ENCODE measurements at places on chromosomes 16 and 17.

- DNase-seq = no peak
Observed at GRCh38 chr16:73058616-73059409, 10.9 kb upstream of the ZFHX3 start.

DNA sequence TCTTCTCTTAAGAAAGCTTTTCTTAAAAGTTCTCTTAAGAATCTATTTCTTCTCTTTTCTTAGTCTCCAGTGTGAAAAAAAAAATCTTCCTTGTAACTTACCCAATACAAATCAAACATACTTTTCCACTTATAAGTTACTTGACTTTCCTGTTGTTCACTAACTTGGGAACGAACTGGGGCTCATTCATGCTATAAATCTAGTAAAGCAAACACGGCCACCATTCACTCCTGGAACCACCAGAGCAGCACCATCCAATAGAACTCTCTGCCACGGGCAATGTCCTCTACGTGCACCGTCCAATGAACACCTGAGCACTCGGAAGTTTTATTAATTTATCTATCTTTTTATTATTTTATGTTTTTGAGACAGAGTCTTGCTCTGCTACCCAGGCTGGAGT is 20.8 kb downstream of the SRP68 start:
- no peak for DNase-seq

DNA sequence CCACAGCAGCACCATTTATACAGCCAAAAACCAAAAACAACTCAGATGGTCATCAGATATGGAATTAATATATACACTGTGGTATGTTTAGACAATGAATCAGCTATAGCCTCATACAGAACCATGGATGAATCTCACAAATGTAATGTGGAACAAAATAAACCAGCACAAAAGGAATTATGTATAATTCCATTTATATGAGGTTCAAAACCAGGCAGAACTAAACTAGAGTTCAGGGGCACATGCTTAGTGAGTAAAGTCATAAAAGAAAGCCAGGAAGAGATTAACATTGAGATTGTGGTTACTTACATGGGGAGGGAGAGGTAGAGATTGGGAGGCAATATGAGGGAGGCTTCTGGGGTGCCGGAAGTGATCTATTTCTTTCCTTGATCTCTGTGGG is 231.1 kb downstream of the COPRS start:
- DNase-seq = no peak

GRCh38 chr17:80795754-80796153 is 195.9 kb upstream of the CHMP6 start:
- DNase-seq = no peak

DNA sequence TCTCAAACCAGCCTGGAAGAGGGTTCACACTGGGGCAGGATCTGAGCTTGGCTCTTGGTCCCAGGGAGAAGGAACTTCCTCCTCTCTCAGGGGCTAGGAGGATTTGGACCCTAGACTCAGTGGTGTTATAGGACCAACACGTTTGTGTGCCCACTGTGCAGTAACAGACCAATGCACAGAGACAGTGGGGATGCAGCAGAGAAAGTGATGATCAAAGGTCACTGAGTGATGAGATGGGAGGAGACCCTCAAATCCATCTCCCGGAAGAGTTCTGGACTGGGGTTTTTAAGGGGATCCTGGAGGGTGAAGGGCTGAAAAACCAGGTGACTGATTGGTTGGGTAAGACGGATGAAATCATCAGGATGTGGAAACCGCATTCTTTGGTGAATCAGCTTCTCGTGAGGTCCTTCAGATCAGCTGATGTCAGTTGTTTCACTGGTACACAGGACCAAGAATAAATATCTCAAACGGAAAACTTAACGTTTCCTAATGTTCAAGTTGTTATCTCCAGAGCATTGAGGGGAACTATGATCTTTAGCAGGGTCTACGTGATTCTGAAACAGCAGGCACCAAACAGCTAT is 3.3 kb upstream of the VAC14 start:
- DNase-seq = no peak

DNA sequence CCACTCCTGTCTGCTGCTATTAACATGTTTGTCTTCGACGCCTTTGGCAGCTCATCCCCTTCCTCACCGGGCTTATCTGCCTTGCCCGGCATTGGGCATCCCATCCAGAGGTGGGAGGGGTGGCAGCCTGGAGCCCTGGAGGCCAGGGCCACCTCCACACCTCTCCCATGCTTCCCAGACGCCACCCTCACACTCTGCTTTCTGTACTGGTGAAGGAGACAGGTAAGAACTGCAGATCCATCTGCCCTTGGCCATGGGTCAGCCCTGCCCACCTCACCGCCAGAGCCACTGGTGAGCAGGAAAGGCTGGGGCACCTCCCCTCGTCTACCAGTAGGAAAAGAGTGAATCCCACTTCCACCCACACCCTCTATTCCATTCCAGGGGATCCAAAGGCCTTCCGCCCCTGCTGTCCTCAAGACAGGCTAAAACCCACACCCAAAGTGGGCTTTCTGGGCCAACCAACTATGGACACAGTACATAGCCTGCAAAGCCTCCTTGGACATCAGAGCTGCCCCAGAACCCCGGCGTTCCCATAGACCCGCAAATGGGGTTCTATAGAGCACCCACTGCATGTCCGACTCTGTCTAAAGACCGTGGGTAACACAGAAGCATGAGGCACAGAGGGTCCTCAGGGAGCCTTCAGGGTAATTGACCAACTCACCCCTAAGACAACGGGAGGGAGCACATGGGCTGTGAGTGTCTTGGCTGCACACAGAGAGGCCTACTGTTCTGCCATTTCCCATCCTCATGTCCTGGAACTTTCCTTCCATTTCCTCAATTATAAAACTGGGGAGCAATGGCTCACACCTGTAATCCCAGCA is 23.4 kb upstream of the RBFOX3 start:
- DNase-seq = no peak

DNA sequence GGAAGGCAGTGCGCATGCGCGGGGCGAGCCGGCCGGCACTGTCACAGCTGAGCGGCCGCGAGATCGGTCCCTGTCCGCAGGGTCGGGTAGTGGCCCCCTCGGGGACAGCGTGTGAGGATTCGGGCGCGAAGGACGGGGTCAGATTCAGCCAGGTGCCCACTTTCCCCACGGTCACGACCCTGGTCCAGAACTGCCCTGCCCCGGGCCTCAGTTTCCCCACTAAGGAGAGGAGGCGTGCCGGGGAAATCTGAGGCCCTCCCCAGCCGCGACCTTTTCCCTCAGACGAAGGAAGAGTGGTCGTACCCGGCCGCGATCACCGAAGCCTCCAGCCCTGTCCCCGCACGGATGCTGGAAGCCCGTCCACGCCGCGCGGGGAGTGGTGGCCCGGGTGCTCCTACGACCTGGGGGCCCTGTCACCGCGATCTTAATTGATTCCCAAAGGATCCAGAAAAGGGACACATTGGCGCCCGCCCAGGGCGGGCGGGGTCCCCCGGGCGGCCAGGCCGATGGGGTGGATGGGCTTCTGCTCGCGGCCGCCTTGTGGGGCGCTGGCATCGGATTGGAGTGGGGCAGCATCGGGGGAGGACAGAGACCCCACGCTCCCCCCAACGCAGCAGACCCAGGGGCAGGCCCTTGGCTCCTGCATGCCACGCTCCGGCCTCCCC is 57.7 kb downstream of the SRL start:
- DNase-seq = no peak

DNA sequence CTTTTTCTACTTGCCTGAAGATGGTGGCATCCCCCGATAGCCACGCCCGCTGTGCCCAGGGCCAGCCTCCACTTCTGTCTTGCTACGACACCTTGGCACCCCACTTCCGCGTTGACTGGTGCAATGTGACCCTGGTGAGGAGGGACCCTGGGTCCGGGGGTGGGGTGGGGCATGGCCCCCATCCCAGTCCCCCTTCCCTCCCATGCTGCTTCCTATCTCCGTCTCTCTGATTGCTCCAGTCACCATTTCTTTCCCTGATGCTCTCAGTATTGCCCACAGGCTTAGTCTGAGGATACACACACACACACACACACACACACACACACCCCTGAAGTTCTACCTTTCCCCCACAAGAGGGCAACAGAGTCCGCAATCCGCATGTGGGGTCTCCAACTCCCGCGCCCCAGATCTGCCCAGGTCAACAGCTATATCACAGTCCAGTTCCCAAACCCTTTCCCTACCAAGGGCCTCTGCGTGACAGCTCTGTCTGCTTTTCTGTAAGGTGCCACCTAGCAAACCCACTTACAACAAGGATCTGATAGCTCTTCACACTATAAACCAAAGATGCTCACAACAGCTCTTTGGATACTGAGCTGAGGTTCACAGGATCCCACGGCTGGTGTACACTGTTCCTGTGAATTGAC is 3.4 kb downstream of the SGCA start:
- peak; percentile 39 for DNase-seq

GRCh38 chr17:63634816-63635215 is 12.6 kb downstream of the MAP3K3 start:
- DNase-seq = no peak

DNA sequence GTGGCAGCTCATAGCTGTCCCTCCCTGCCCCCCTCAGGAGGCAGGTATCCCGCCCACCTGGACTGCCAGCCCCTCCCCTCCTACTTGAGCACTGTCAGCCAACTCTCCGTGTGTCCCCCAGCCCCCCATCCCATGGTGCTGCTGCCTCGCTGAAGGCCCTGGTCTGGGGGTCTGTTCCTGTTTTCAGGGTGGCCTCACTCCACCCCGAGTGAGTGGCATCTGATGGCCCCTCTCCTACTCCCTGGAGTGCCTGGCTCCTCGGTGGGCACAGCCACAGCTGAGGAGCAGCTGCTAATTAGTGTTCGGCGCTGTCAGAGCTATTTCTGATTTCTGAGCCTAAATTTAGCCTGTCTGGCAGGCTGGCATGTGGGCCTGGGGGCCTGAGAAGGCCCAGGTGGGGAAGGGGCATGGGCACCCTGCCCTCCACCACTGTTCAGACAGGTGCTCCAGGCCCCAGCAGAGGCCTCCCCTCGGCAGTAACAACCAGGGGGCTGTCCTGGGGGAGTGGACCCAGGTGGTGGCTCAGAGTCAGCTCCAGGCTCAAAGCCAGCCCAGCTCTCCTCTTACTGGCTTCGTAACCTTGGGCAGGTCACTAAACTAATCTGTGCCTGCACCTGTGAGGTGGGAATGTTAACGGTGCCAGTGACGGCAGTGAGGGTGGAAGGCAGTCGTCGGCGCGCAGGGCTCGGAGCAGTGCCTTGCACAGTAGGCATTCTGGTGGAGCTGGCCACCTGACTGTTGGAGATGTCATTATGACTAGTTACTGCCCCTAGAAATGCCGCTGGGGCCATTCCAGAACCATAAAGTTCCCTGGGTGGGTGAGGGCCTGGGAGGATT is 6.5 kb downstream of the FMNL1 start:
- DNase-seq = no peak

GRCh38 chr17:8237175-8237574 is 10.7 kb downstream of the CTC1 start:
- DNase-seq = no peak

- no peak for DNase-seq
Observed at GRCh38 chr16:75803753-75804152, 77.5 kb upstream of the CPHXL start.

DNA sequence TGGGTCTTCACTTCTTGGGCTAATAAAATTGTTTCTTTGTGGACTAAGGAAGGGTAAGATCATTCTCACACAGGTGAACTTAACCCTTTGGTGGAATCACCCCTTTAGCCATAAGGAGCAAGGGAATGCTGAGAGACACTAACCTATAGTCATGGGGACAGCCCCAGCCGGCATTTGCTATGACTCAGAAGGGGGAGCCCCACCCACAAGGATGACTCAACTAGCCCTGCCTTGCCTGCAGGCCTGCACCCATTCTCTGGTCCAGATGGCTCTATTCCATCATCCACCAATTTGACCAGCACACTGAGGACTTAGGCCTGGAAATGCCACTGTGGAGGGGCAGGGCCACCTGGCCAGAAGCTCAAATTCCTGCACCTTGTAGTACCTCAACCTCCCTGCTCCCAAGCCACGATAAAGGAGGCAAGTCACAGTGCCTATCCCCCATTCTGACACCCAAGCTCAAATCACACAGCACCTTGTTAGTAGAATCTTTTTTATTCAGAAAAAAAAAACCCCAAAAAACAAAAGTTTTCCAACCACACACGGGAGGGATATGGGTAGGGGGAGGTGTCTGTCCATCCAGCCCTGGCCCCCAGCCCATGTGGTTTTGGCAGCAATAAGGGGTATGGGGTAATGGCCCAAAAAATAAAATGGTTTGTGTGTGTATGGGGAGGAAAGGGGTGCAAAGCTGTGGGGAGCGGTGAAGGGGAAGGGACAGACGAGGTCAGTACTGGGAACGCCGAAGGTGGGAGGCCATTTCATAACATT is 3.0 kb downstream of the PFN1 start:
- DNase-seq = peak; percentile 82

DNA sequence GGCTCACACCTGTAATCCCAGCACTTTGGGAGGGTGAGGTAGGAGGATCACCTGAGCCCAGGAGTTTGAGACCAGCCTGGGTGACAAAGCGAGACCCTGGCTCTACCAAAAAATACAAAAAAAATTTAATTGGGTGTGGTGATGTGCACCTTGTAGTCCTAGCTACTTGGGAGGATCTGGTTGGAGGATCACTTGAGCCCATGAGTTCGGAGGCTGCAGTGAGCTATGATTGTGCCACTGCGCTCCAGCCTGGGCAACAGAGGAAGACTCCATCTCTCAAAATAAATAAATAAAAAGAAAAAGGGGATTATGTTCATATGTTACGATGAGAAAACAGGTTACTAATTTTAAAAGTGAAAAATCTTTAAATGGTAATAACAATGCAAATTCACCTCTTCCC is 996 bp downstream of the MLKL start:
- DNase-seq = no peak

- no peak for DNase-seq
Observed at GRCh38 chr16:47734081-47734857, 273.1 kb downstream of the PHKB start.

GRCh38 chr16:85678821-85679220 is 9.9 kb downstream of the GINS2 start:
- DNase-seq = no peak

GRCh38 chr16:46922239-46922638 is 38.1 kb downstream of the GPT2 start:
- no peak for DNase-seq

- no peak for DNase-seq
Observed at GRCh38 chr17:67285360-67285759, 40.4 kb upstream of the HELZ start.

DNA sequence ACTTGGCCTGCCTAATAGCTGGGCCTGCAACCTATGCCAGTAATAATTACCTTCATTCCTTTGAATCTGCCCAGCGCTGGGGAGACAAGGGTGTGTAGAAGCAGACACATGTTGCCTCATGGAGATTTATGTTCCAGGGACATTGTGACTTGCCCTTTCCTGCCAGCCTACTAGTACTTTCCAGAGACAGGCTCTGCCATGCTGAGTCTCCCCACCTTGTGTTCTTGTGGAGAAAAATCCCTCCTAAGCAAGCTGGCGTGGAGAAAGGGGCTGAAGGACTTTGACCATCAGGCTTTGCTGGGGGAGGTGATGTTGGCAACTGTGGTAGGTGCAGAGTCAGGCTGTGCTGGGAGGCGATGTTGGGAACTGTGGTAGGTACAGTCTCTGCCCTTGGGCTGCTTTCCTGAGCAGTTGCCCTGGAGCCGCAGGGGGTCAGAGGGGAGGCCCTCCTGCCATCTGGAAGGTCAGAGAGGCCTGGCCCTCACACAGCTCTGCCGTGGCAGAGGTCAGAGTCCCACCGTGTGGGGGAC is 4.0 kb downstream of the KSR1 start:
- no peak for DNase-seq

- no peak for DNase-seq
Observed at GRCh38 chr17:80248894-80249710, 11.6 kb upstream of the RNF213 start.

GRCh38 chr17:29114141-29114540 is 66.1 kb downstream of the MYO18A start:
- DNase-seq = no peak

GRCh38 chr17:80646328-80646727 is 101.7 kb downstream of the RPTOR start:
- DNase-seq = no peak

GRCh38 chr16:74100395-74101326 is 196.0 kb upstream of the PSMD7 start:
- DNase-seq = no peak
